Activated T-helper 9 cell treated with anti-CD3 and anti-CD28 coated beads, Interleukin-2, amount 50 U/mL, for 16 hours (primary cell): ENCODE measurements at places on chromosomes 11 and 22.

- no peak for DNase-seq
These were observed 33.3 kb upstream of the PDGFB start for GRCh38 chr22:39278040-39278439.

DNA sequence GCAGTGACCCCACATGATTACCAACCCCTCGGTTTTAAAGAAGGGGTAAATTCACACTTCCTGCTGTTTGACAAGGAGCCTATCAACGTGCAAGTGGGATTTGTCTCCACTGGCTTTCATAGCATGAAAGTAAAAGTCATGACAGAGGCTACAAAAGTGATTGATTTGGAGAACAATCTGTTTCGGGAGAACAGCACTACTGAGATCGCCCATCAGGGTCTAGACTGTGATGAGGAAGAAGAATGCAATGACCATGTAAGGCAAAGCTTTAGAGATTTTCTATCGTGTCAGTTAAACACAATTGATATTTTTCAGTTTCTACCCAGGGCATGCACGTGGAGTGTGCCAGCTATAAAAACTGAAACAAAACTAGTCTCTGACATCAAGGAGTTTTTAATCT is 41.7 kb downstream of the HORMAD2 start:
- DNase-seq, result no peak

GRCh38 chr22:42920101-42920820 is 63.2 kb upstream of the ARFGAP3 start:
- no peak for DNase-seq

GRCh38 chr11:93905384-93905783 is 55.0 kb upstream of the VSTM5 start:
- no peak for DNase-seq

DNA sequence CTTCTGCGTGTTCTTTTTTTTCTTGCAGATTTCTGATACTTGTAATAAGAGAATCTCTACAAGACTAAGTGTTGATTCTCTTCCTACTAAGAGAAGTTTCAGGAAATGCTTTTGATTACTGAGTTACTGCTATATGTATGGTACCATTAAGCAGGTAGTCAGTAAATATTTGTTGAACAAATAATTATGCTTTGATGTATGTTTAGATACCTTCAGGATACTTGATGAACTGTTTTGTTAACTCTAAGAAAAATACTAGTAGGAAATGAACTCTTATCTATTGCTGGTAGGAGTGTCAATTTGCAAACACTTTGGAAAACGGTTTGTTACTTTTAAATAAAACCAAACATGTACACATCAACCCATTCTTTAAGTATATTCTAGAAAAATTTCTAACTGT is 90.6 kb downstream of the TMEM135 start:
- DNase-seq, result no peak

- no peak for DNase-seq
These were observed 5.4 kb downstream of the MYO18B start for GRCh38 chr22:25747245-25747944.

- no peak for DNase-seq
These were observed 4.7 kb downstream of the DGCR8 start for GRCh38 chr22:20084547-20085413.
